Hematopoietic multipotent progenitor cell (in vitro differentiated cells): ENCODE measurements at places on chromosomes 11 and 22.

DNA sequence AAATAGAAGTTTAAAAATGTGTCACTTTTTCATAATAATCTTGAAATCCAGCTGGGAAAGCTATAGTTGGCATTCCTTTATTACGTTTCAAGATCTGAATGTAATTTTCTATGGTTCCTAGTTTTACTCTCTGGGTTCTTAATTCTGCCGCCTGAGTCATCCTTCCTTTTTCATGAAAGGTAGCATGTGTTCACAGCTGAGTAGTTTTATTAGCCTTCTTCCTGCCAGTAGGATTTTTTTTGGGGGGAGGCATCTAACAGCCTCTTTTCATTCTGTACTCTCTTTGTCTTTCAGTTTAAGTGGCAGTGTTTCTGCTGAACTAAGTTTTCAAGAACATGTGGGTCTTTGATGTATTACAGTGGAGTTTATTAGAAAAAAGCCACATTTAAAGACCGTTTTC lies 36.5 kb downstream of the OR2AG2 start:
- peak; percentile 39 for DNase-seq

GRCh38 chr11:84345597-84345996 lies 1059.4 kb upstream of the CCDC90B start:
- no peak for DNase-seq

DNA sequence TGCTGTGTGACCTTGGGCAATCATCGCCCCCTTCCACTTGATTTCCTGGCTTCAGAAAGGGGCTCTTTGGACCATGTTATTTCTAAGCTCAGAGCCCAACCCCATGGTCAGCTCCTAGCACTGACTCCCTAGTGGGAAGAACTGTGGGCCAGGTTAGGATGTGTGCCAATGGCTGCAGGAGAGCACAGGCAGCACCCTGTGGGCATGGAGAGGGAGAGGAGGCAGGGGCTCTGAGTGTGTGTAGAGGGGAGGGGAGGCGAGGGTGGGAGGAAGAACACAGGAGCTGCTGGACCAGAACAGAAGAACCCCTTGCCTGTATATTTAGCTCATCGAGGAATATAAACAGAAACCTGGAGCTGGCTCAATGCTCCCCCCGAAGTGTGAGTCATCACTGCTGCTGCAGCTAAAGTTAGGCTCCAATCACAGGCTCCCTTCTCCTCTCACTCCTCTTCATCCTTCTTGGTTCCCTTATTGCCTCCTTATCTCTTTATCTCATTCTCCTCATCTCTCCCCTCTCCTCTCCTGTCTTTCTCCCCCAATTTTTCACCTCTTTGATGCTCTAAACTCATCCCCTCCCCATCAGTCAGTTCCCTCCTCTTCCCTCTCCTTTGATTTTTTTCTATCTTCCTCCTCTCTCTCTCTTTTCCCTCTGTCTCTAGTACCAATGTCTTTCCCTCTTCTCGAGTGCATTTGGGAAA lies 14.5 kb upstream of the RPS19BP1 start:
- DNase-seq: no peak

GRCh38 chr11:46564459-46564858 lies 29.4 kb downstream of the AMBRA1 start:
- no peak for DNase-seq

DNA sequence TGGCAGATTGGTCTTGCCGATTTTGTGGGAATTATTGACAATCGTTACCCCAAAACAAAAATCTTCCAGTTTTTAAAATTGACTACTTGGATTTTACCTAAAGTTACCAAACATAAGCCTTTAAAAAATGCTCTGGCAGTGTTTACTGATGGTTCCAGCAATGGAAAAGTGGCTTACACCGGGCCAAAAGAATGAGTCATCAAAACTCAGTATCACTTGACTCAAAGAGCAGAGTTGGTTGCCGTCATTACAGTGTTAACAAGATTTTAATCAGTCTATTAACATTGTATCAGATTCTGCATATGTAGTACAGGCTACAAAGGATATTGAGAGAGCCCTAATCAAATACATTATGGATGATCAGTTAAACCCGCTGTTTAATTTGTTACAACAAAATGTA lies 37.2 kb downstream of the IGLL1 start:
- DNase-seq: peak; percentile 42

DNA sequence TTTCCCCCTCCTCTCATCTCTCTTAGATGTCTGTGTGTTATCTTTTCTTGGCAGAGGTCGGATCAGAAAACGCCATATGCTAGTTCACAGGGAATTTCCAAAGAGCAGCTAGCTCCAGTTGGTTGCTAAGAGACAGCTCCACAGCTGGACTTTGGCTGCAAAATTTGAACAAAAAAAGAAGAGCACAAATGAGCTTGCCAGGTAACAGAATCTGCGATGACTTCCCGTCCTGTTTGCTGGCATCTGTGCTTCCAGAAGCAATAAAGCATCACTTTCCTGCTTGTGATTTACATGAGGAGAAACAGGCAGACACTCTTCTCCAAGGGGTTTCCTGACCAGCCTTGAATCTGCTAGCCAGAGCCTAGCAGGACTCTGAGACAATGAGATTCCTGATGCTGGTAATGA lies 596.0 kb upstream of the B3GAT1 start:
- no peak for DNase-seq

DNA sequence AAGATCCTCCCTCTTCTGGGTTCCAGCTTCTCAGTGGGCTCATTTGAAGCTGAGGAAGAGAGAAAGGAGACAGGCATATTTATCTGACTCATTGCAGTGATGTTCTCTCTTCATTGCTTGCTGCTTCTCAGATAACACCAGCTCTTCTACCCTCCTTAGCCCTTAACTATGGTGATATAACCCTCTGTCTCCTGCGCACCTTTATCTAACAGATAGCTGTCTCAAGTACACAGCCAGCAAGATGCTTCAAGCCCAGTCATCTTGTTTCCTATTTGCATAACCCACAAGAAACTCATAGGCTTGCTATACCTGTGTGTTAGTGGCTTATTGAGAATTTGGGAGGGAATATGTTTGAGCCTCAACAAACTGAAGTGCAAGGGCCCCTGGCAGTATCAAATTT lies 12.6 kb downstream of the PRSS23 start:
- DNase-seq: no peak

DNA sequence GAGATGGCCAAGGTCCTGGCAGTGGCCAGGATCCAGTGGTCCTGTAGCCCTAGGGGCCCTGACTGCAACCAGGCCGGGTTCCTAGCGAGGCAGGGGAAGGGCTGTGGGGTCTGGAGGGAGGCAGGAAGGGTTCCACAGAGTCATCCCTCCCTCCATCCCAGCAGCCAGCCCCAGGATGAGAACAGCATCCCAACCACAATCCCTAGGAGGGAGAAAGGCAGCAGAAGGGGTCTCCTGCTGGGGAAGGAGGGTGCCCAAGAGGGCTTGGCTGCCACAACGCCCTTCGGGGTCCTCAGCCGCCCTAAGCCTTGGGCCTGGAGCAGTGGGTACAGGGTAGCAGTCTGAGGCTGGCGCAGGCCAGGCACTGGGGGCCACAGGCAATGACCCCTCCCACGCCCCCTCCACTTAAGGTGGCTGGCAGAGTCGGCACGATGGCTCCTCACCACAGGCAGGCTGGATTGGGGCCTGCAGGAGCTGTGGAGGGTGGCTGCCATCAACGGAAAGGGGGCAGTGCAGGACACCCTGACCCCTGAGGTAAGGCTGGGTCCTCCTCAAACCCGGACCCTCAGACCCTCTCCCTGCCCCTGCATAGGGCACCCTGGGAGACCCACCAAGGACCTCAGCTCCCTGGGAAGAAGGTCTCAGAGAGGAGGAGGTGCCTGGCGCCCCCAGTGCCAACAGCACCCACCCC lies 7.2 kb downstream of the SLC22A12 start:
- no peak for DNase-seq

GRCh38 chr11:118834427-118835028 lies 43.6 kb upstream of the DDX6 start:
- peak; percentile 32 for DNase-seq

GRCh38 chr11:8512547-8512946 lies 81.5 kb downstream of the STK33 start:
- DNase-seq: no peak

DNA sequence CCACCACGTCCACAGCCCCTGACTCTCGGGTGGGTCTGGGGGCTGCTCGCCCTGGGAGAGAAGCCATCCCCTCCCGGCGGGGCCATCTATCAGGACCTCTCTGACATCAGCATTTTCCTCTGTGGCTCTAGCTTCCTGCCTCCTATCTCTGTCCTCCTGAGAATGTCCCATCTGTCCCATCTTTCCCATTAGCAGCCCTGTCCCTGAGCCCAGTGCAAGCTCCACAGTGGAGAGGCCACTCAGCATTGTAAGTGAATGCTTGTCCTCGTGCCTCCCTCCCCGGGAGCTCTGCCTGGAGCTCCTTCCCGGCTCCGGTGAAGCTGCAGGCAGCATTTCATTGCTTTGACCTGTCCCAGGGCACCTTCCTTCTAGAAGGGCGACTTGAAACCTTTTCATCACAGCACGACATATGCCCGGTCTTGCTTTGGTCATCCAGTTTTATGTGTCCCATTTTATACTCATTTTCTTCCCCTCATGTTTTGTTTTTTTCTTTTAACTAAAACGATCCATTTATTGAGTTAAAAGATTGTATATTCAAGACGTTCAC lies 49.7 kb downstream of the RTN4R start:
- DNase-seq: no peak

- no peak for DNase-seq
Observed at GRCh38 chr22:22520667-22521602, 865 bp upstream of the ZNF280A start.

GRCh38 chr11:117704395-117705100 lies 92.5 kb downstream of the DSCAML1 start:
- no peak for DNase-seq

DNA sequence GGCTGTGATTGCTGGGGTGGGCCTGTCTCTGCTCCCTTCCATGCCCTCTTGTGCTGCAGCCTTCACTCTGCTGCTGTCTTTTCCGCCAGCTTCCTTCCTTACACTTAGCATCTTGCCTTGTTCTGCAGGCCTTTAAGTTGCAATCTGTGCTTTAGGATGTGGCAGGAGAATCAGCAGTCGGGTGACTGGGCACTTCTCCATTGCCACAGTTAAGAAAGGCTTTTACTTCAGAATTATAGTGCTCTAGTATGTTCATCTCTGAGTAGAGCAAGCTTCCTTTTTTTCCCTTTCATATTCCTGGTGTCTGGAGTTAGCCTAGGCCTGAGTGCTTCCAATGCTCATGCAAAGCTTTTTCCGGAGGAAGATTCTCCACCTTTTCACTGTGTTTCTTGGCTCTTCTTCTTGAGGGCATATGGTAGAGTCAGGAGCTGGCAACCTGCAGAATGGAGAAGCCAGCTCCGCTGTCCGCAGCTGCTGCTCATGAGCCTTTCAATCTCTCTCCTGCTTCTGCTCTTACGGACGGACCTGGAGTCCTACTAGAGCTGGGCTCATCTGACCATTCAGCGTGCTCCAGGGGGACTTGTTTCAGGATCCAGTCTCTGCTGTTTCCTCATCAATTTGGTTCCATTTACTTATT lies 20.2 kb downstream of the PPP6R2 start:
- DNase-seq: no peak

DNA sequence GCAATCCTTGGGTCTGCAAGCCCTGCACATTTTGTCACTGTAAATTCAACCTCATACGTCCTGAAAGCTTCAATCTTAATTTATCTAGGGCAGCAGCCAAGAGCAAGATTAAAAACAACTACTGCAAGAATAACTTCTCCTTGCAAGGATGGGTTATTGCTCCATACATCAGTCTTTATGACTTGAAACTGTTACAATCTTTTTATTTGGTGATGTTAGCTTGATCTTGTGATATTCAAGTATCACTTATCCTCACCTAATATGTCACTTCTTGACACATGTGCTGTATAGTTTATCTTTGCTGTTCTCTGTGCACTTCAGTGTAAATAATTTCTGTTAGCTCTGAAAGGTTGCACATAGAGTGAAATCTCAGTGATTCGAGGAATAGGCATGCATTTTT lies 14.7 kb upstream of the APLP2 start:
- no peak for DNase-seq

- peak; percentile 76 for DNase-seq
Observed at GRCh38 chr11:5600374-5600851, 4.0 kb downstream of the TRIM6 start.

DNA sequence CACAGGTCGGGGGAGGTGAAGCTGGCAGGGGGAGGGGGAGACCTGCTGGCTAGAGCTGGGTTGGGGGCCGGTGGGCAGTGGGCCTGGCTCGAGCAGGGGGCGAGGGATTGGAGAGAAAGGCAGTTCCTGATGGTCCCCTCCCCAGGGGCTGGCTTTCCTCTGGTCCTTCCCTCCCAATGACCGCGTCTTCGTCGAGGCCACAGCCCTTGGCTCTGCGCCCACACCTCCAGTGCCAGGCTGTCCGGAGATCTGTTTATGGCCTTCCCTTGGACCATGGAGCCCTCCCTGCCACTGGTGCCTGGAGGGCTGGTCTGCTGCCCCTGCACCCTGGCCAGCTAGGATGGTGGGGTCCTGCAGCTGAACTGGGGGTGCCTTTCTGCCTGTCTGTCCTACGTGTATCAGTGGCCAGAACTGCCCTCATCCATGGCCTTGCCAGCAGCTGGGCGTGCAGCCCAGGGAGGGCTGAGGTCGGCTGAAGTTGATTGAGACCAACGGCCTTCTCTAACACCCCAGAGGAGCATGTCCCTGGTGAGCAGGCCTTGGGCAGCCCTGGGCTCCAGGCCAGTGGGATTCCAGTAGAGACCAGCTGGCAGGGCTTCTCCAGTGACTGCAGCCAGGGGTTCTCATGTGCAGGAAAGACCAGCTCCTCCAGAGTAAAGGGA lies 12.3 kb downstream of the TANGO2 start:
- DNase-seq: no peak

GRCh38 chr11:116791002-116791812 lies 472 bp downstream of the APOA5 start:
- peak; percentile 54 for DNase-seq

GRCh38 chr22:38754751-38755154 lies 1.0 kb downstream of the SUN2 start:
- DNase-seq: no peak

- no peak for DNase-seq
Observed at GRCh38 chr22:48424201-48424627, 1403.5 kb downstream of the BRD1 start.

DNA sequence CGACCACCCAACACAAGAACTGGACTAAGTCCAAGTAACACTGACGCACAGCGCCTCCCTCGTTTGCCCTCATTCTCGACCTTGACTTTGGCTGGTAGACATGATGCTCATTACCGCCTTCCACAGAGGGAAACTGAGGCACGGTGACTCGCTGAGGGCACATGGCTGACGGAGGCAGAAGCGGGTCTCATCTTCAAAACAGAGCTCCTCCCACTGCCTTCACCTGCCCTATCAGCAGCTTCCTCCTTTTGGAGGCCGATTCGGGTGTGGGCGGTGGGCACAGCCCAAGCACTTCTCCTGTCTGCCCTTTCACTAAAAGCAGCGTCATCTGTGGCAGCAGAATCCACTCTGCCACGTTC lies 2.0 kb upstream of the KMT5B start:
- DNase-seq: peak; percentile 28

GRCh38 chr22:26210334-26210733 lies 41.1 kb downstream of the SEZ6L start:
- DNase-seq: no peak

GRCh38 chr11:57203359-57203758 lies 21.6 kb downstream of the LRRC55 start:
- no peak for DNase-seq

DNA sequence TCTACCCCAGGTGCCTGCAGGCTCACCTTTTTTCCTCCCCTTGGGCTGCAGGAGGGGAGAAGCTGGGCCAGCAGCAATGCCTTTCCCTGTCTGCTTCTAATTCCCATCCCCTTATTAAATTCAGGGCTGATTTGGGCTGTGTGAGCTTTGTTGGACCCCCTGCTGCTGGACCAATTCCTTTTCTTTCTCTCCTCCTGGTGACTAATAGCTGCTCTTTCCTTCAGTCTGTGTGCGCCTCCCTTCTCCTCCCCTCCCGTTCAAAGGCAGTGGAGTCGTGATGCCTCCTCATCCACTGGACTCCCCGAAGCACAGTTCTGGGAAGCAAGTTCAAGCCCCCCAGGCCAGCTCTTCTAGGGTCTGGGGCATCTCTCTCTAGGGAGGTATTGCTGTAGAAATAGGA lies 567.9 kb upstream of the CADM1 start:
- DNase-seq: no peak
